Epithelial cell of esophagus (primary cell): ENCODE measurements at places on chromosomes 5 and 9.
A peak's percentile ranks its signal among the peaks of the same experiment; 100 is the strongest.

GRCh38 chr5:72510610-72511181, 3.5 kb upstream of the ZNF366 start:
- DNase-seq, result peak; percentile 55

DNA sequence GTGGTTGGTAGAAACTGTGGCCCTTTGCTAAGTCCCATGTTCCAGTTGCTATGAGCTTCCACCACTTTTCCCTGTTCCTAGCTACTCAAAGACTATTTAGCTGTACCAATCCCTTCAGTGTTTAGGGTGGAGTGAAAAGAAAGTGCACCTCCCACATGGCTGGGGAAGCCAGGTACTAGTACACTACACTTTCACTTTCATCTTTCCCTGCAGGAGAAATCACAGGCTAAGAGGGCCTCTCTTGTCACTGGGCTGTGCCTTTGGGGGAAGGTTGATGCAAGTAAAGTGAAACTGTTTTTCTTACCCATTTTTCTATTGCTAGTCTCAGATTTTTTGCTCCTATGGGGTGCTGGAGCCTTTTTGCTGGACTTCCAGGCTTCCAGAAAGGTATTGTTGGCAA, 33.5 kb upstream of the CKS2 start:
- no peak for DNase-seq

GRCh38 chr9:89295400-89295799, 15.6 kb upstream of the CKS2 start:
- no peak for DNase-seq

- no peak for DNase-seq
Observed at GRCh38 chr9:126389992-126390391, 63.4 kb downstream of the MVB12B start.

DNA sequence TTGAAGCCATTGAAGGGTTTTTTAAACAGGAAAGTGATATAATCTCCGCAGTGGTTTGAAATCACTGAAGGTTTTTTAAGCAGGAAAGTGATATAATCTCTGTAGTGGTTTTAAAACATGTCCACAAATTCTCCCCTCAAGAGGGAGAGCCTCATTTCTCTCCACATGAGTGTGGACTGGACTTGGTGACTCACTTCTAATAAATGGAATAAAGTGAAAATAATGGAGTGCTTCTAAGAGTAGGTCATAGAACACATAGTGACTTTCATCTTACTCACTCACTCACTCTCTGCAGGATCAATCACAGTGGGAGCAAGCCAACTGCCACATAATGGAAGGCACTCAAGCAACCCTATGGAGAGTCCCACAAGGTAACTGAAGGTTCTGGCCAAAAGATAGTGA, 12.0 kb downstream of the CTNNAL1 start:
- peak; percentile 80 for DNase-seq

- DNase-seq, result peak; percentile 45
Observed at GRCh38 chr9:83596899-83597504, 25.9 kb upstream of the IDNK start.

GRCh38 chr9:16230731-16231130, 639.7 kb downstream of the BNC2 start:
- no peak for DNase-seq

DNA sequence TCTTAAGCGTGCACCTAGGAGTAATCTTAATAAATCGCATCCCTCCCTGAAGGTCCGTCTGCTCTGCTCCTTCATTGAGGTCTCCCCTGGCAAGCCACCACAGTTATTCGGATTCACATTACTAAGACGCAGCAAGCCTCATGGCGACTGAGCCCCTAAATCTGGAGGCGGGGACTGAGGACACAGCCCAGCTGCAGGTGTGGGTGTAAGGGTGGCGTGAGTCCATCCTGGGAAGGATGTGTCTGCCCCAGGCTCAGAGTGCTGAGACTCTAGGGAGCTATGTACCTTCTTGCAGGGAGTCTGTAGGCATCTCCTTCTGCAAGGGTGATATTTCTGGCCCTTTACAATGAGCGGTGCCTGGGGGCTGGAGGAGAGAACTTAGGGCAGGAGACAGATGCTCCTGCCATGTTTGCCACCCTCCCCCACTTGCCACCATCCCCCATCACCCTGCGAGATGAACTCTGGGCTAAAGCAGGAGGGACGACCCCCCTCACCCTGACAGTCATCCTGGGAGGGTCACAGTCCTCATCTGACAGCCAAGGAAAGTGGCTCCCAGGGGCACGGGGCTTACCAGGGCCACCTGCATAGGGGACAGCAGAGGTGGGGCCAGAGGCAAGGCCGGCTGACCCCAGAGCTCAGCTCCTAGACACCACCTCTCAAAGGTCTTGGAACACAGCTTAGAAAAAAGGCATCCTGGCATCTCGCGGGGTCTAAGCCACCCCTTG, 76.4 kb upstream of the FCN1 start:
- no peak for DNase-seq

DNA sequence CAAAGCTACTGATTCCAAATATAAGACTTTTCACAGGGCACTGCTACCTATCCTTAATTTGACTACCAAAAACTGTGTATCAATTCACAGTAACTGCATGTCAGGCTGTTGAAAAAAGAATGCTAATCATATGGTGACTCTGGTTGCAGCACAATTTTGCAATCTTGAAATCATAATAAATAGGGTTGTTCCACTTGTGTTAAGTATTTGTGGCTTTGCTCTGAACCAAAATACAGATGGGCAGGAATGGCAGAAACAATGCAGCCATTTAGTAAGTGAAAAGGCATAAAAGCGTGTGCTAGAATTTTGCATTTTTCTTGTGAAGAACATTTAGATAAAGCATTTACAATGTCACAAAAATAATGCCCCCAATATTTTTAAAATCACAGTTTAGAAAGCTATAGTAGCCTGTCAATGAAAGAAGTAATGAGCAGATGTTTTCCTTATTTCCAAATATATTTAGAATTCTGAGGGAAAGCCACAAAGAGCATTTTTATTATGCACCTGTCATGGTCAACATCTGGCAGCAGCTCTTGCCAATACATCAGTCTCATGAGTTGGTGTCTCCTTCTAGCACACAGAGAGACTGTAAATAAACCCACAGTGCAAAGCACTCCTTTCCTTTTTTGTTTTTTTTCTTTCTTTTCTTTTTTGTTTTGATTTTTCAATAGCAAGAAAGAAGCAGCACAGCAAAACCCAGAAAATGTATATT, 54.8 kb upstream of the PAM start:
- DNase-seq, result no peak

DNA sequence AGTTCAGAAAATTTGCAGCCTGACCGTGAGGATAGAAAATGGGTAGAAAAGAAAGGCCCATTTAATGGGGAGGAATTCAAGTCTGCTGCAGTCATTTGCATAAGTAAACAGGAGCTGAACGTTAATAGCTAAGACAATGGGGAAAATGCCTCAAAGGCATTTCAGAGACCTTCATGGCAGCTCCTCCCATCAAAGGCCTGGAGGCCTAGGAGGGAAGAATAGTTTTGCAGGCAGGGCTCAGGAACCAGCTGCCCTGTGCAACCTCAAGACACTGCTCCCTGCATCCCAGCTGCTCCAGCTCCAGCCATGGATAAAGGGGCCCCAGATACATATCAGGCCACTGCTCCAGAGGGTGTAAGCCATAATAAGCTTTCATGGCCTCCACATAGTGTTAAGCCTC, 32.2 kb upstream of the CDH18 start:
- DNase-seq, result no peak

DNA sequence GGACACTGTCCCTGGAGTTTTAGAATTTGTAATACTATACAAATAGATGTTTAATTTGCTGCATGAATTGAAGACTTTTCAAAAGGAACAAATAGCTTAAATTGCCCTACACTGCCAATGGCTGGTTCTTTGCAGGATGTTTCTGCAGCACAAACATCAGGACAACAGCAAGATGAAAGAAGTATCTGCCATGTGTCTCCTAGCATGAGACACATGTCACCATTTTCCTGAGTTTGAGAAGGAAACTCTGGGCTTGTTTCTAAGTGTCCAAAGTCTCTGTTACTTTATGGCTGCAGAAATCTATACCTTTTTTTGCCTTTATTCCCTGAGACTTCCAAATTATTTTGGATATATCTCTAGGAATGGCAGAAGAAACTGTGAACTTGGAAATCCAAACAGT, 623 bp upstream of the OR13F1 start:
- no peak for DNase-seq

- DNase-seq, result peak; percentile 14
Observed at GRCh38 chr9:693201-694091, 148.1 kb upstream of the DMRT1 start.

DNA sequence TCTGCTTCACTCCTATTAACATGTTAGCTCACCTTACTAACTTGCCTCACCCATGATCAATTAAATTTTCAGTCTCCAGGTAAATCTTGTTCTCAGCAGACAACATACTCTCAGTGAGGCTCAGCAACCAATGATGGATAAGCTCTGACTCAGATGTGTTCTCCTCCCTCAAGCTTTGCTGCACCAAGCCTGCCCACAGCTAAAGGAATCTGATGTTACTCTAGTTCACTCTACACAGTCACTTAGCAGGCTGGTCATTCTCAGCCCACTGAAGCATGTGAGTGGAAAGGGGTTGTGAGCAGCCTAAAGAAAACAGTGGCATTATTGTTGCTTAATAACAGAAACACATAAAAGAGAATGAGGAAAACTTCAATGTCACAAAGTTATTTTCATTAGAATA, 37.3 kb upstream of the CTNND2 start:
- peak; percentile 58 for DNase-seq

GRCh38 chr5:124457101-124457500, 289.3 kb downstream of the ZNF608 start:
- DNase-seq, result no peak

DNA sequence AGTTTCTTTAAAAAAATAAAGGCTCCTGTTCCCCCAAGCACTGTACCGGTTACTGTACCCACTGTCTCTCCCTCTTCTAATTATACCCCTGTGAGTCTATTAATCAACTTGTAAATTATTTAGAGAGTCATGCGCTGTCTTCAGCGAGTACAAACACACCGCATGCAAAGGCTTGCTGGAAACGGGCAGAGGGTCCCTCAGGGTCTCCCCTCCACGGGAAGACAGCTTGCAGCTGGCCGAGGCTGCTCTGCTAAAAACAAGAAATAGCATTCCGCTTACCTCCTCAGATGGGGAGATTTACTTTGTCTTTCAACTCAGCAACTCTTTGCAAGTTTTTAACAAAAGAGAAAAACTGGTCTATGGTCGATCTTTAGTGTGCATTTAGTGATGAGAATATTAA, 71.8 kb downstream of the AK8 start:
- no peak for DNase-seq

DNA sequence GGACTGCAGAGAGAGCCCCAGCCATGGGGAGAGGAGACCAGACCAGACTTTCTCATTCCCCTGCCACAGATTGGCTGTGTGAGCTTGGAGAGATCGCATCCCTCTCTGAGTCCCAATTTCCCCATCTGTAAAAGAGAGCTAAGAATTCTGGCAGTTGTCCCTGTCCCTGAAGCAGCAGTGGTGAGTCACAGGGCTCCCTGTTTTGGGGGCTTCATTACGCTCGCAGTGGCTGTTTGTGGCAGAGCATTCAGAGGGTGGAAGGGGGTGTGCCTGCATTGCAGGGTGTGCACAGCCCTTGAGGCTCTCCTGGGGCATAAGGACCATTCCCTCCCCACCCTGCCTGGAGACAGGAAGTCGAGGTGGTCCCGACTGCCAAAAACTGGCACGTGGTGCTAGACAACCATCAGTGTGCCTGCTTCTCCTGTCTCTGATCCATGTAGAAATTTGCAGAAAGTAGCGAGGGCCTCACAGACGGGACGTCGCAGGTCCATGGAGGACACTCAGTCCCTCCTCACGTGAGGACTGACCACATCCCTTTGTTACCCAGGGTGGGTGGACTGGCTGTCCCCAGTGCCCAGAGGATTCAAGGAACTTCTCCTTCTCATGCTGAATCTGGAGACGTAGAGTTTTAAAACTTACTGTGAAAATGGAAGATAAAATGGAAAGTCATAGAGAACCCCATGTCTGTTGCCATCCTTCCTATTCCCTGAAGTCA, 35.3 kb downstream of the HRH2 start:
- DNase-seq, result no peak

DNA sequence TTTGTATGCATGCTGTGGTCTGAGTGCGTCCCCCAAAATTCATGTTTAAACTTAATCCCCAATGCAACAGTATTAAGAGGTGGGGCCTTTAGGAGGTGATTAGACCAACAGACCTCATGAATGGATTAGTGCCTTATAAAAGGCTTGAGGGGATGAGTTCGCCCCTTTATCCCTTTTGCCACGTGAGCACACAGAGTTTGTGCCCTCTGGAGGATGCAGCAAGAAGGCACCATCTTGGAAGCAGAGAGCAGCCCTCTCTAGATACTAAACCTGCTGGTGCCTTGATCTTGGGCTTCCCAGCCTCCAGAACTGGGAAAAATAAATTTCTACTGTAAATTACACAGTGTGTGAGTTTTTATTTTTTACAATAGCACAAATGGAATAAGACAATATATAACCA, 177.1 kb upstream of the SPRY4 start:
- no peak for DNase-seq

GRCh38 chr5:138141734-138142133, 2.5 kb upstream of the NME5 start:
- peak; percentile 46 for DNase-seq

DNA sequence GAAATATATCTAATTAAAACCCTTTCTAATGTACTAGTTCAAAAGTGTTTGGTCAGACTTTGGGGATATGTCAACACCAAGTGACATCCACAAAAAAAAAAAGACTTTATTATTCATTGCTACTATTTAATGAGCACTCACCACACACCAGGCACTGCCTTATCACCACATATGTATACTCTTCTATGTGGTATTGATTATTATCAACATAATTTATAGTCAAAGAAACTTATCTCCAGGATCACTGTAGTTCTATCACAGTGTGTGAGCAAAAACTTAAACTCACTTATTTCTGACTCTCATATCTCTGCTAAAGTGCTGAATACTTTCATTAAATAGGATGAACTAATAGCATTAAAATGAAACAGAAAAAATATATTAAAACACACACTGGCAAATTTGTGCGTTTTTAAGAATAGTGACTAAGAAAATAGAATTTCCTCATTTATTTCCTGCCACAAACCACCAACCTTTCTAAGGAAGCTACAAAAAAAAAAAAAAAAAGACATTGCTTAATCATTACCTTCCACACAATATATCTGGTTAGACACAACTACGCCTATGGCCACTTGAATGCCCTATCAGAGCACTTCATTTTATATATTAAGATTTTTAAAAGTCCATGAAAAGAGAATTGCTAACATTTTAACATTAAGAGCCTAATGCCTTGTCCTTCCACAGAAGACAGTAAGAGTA, 12.8 kb downstream of the SLCO4C1 start:
- DNase-seq, result no peak

- DNase-seq, result peak; percentile 40
Observed at GRCh38 chr9:126456441-126457174, 130.0 kb downstream of the MVB12B start.

DNA sequence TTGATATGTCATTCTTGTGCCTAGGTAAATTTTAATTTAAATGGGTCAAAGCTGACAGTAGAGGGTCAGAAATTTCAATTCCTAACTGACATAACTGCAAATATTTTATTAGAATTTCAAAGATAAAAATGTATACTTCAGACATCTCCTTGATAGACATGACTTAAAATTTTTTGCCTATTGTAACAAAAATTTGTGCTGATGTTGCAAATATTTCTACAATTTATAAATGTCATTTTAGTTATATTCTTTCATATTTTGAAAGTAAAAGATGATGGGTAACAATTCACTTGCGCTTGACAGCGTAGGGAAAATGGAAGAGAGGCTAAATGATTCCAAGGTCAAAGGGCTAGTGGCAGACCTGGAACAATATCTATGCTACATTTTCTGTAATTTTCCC, 220.3 kb upstream of the ST8SIA4 start:
- no peak for DNase-seq

GRCh38 chr9:128146591-128147120, 2.6 kb upstream of the LCN2 start:
- no peak for DNase-seq
